ENCODE measurements at places on chromosomes 5 and 9.
A peak's percentile ranks its signal among the peaks of the same experiment; 100 is the strongest.

GRCh38 chr5:111447099-111447498 lies 65.2 kb downstream of the STARD4 start:
- H3K36me3 ChIP-seq: peaks cover 36% of the 10 kb centered on the region
- DNase-seq: no peak
- no peak overlapping the region for H3K27ac ChIP-seq
- H3K4me3 ChIP-seq: no peak overlapping the region
- peaks cover 4% of the 10 kb centered on the region for H3K4me1 ChIP-seq
- H3K27me3 ChIP-seq: no peaks in the 10 kb centered on the region

- no peaks in the 10 kb centered on the region for H3K4me1 ChIP-seq
- no peaks in the 10 kb centered on the region for H3K36me3 ChIP-seq
- no peak for DNase-seq
- H3K27me3 ChIP-seq: peaks cover 10% of the 10 kb centered on the region
- H3K27ac ChIP-seq: no peak overlapping the region
Observed at GRCh38 chr5:158039441-158039840, 180.5 kb upstream of the CLINT1 start.

DNA sequence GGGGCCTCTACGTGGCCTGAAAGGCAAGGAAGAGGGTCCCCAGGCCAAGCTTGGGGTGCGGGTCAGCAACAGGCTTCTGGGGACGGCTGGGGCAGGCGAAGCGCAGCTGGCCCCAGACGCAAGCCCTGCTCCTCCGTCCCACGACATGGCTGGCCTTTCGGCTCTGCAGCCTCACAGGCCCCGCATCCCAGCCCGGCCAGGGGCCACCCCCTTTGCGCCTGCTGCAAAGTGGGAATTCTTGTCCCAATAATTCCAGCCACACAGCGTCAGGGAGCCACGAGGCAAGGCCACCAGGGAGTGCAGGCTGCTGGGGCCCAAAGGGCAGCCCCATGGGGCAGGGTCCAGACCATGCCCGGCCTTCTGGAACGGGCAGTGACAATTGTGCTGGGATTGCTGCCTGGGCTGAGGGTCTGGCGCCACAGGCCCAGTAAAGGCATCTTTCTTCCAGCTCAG lies 1.1 kb upstream of the ENTPD2 start:
- H3K27me3 ChIP-seq: peaks cover 10% of the 10 kb centered on the region
- DNase-seq: no peak
- no peak overlapping the region for H3K27ac ChIP-seq
- no peak overlapping the region for H3K4me3 ChIP-seq
- H3K36me3 ChIP-seq: peaks cover 2% of the 10 kb centered on the region

GRCh38 chr9:35237311-35237710 lies 75.5 kb downstream of the UNC13B start:
- H3K27me3 ChIP-seq: peaks cover 26% of the 10 kb centered on the region
- H3K27ac ChIP-seq: no peak overlapping the region
- H3K4me3 ChIP-seq: no peak overlapping the region
- no peak for DNase-seq
- no peaks in the 10 kb centered on the region for H3K36me3 ChIP-seq

DNA sequence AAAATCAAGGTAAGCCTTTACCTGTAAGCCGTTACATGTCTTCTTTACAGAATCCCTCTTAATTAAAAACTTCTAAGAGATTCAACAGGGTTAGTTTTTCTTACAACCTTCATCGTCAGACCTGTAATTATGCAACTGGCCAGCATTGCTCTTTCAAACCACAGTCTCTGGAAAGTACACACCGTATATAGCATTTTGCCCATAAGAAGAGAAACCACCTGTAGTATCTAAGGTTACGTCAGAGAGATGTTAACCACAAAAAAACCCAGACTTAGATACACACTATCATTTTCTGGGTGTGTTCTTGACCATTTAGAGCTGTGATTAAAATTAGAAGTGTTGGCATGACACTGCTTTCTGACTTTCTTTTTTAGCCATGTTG lies 140.0 kb downstream of the MUSK start:
- no peak overlapping the region for H3K27ac ChIP-seq
- H3K4me3 ChIP-seq: no peak overlapping the region
- DNase-seq: no peak

GRCh38 chr9:110545705-110546104 lies 33.8 kb downstream of the SVEP1 start:
- H3K4me1 ChIP-seq: no peaks in the 10 kb centered on the region
- H3K27me3 ChIP-seq: no peaks in the 10 kb centered on the region
- DNase-seq: no peak
- no peak overlapping the region for H3K27ac ChIP-seq

GRCh38 chr5:87752362-87752761 lies 339.6 kb upstream of the CCNH start:
- H3K4me1 ChIP-seq: no peaks in the 10 kb centered on the region
- DNase-seq: no peak

DNA sequence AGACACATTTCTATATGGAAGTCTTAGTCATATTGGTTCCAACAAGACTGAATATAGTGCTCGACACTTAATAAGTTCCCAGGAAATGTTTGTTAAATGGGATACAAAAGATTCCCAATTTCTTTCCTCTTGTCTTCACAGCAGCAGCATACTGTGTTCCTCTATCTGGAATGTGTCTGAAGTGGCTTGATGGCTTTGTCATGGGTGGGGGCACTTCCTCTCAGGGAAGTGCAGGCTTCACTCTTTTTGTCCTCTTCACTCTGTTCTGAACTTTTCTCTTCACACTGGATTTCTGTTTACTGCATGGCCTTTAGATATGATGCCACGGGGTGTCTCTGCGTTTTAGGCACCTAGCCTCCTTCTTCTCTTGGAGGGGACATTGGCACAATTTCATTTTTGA lies 127.7 kb upstream of the C9orf72 start:
- no peak overlapping the region for H3K4me3 ChIP-seq
- no peaks in the 10 kb centered on the region for H3K4me1 ChIP-seq
- no peak for DNase-seq
- no peak overlapping the region for H3K27ac ChIP-seq
- no peaks in the 10 kb centered on the region for H3K36me3 ChIP-seq
- H3K27me3 ChIP-seq: no peaks in the 10 kb centered on the region

DNA sequence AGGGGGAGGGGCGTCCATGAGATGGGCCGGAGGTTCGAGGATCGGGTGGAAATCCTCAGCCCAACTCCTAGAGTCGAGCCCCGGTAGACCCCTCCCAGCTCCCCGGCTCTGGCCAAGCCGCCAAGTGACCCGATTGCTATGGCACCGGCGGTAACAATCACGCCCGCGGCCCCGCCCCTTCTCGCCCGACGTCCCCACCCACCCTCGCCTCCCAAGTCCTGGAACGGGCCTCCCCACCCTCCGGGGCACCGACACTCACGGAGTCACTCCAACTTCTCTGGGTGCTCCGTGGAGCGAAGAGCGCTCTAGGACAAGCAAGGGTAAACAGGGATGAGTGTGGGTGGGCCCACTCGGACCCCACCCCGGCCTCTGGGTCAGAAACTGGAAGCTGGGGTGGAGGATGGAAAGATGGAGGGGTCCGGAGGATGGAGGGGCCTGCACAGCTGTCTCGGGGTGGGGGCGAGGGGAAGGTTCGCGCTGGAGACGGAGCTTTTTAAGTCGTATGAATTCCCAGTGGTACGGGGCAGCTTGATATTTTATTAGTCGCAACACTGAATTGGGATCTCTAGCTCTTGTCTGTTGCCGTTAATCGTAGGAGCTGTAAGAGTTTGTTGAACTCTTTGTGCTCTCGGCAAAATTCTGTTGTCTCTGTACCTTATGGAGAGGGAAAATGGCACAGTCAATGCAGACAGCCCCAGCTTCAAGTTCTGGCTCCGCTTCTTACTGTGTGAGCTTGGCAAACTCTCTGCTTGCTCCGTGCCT lies at the start of gene SPACA9:
Gene SPACA9 (plus strand): TSS at position 204 of the 762 bp plus-strand sequence. CDS start 5,050 bp downstream, outside the sequence.
- peak within 1 kb of the TSS; percentile 87 for H3K27ac ChIP-seq
- DNase-seq: no peak
- H3K36me3 ChIP-seq: peaks cover 15% of the 10 kb centered on the region

DNA sequence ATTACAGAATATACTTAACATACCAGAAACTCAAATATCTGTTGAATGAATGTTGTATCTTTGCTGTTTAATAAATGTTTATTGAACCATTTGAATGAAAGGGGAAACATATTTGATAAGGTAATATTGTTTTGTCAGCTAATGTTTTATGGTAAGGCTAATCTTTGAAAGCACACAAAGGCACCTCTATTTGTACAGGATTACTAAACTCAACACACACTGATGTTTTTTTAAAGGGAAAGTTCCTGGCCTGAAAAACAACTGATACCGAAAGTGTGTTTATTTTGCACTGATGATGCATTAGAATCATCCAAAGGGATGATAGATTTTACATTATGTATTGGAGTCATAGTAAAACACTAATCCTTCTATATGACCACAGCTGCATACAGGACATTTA lies 82.5 kb downstream of the ADCY2 start:
- H3K27me3 ChIP-seq: no peaks in the 10 kb centered on the region
- no peaks in the 10 kb centered on the region for H3K4me1 ChIP-seq
- H3K27ac ChIP-seq: no peak overlapping the region
- no peaks in the 10 kb centered on the region for H3K36me3 ChIP-seq
- H3K4me3 ChIP-seq: no peak overlapping the region
- DNase-seq: no peak

DNA sequence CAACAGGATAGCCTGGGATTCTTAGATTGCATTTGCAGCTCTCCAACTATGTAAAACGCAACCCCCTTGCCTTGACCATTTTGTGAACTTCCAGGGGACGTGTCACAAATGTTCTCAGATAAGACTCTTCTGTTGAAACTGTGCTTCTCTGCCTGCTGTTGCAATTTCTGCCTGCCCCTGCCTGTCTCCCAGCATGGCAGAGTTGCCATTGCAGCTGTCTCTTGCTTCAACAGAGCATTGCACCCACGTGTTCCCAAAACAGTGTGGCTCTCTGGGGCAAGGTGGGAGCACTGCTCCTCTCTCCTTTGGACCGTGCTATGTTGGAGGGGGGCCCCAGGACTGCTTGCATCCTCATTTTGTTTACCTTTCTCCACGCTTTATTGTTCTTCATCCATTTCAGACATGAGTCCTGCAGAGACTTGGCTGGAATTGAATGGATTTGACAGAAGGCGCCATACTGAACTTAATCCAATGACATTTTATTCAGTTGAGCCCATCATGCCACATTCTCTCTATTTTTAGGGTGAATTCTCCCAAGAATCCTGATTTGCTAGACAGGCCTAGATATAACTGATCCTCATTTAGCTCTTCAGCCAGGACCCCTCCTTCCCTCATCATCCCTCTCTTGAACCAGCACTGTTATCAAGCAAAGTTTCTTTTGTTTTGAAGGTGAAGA lies 90.7 kb downstream of the MAT2B start:
- no peak overlapping the region for H3K4me3 ChIP-seq
- H3K36me3 ChIP-seq: peaks cover 1% of the 10 kb centered on the region
- no peaks in the 10 kb centered on the region for H3K4me1 ChIP-seq
- DNase-seq: no peak
- peaks cover 34% of the 10 kb centered on the region for H3K27me3 ChIP-seq
- H3K27ac ChIP-seq: no peak overlapping the region

GRCh38 chr9:87494970-87495471 lies 2.6 kb upstream of the DAPK1 start:
- no peak for DNase-seq
- H3K27me3 ChIP-seq: peaks cover 78% of the 10 kb centered on the region
- H3K27ac ChIP-seq: no peak overlapping the region

DNA sequence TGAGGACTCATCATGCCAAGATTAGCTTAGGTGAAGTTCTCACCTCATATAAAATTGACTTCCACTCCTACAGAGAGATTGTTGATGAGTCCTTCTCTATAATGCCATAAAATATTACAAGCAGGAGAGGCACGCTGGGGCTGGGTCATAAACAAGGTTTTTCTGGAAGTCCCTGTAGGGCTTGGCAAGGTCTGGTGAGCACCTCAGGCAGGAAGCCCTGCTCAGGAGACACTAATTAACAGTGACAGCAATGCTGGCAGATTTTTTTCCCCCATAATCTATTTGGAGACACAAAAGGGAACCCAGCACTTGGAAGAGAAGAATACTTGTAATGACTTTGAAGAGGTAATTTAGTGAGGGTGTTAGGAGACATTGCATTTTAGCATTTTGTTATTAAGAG lies 118.7 kb downstream of the DIRAS2 start:
- peaks cover 60% of the 10 kb centered on the region for H3K27me3 ChIP-seq
- H3K36me3 ChIP-seq: peaks cover 3% of the 10 kb centered on the region
- no peak for DNase-seq
- H3K4me3 ChIP-seq: no peak overlapping the region
- H3K27ac ChIP-seq: no peak overlapping the region

- no peaks in the 10 kb centered on the region for H3K27me3 ChIP-seq
- no peak overlapping the region for H3K27ac ChIP-seq
- H3K4me1 ChIP-seq: no peaks in the 10 kb centered on the region
Observed at GRCh38 chr5:73786043-73786831, 160.2 kb downstream of the ARHGEF28 start.

- peaks cover 3% of the 10 kb centered on the region for H3K36me3 ChIP-seq
- H3K4me1 ChIP-seq: no peaks in the 10 kb centered on the region
- H3K27me3 ChIP-seq: no peaks in the 10 kb centered on the region
Observed at GRCh38 chr9:95085036-95085770, 232.3 kb downstream of the FANCC start.

DNA sequence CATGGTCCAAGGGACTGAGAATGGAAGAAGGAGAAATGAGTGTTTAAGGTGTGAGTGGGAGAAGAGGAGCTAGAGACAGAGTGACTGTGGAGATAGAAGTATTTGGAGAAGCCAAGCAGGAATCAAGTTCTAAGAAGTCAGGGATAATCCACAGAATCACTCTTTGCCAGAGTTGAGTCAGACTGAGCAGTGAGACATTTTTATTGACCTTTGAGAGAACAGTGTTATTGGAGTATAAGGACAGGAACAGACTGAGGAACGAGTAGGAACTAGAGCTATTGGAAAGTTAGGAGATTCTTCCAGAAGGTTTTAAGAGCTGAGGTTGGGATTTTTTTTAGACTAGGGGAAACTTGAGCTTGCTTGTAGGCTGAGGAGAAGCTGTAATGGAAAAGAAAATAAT lies 37.2 kb downstream of the RCL1 start:
- no peaks in the 10 kb centered on the region for H3K4me1 ChIP-seq
- no peaks in the 10 kb centered on the region for H3K27me3 ChIP-seq
- H3K4me3 ChIP-seq: no peak overlapping the region
- peaks cover 19% of the 10 kb centered on the region for H3K36me3 ChIP-seq
- no peak overlapping the region for H3K27ac ChIP-seq

DNA sequence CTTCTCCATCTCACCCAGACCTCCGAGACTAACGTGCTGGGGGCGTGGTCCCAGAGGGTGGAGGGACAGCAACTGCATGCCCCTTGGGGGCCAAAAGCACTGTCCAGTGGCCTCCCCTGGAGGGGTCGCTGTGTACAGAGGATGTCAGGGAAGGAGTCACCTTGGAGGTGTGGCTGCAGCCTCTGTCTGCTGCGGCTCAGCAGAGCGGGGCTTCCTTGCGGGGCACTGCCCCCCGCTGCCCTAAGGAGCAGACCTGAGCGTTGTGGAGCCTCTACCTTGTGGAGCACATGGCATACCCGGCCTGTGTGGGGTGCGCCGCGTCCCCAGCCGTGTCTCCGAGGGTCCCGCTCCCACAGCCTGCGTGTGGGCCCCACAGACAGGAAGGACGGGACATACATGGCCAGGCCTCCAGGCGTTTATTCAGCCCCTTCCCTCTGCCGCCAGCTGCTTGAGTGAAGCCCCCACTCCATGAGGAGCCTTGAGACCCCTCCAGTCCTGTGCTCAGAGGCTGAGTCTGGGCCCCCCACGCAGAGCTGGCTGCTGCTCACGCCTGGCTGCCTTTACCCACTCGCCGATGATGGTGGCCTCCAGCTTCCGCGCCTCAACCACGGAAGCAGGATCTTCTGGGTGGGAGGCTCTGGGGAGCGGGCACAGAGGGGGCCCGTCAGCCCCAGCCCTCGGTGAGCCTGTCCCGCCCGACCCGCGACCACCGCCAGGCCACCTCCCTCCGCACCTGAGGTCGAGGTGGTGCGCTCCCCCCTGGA lies 4.2 kb downstream of the DPP7 start:
- no peak overlapping the region for H3K27ac ChIP-seq
- H3K4me1 ChIP-seq: no peaks in the 10 kb centered on the region
- H3K27me3 ChIP-seq: no peaks in the 10 kb centered on the region
- H3K4me3 ChIP-seq: peak overlapping the region; percentile 36
- DNase-seq: no peak
- peaks cover 26% of the 10 kb centered on the region for H3K36me3 ChIP-seq

Measured in central memory CD8-positive, alpha-beta T cell (primary cell).